ENCODE measurements at places on chromosomes 1 and 21.

GRCh38 chr1:218664385-218665170 is 319.4 kb downstream of the TGFB2 start:
- DNase-seq: no peak

GRCh38 chr1:154490317-154490716 is 11.7 kb upstream of the TDRD10 start:
- DNase-seq: no peak

GRCh38 chr1:36383240-36383639 is 2.5 kb downstream of the STK40 start:
- DNase-seq: no peak

DNA sequence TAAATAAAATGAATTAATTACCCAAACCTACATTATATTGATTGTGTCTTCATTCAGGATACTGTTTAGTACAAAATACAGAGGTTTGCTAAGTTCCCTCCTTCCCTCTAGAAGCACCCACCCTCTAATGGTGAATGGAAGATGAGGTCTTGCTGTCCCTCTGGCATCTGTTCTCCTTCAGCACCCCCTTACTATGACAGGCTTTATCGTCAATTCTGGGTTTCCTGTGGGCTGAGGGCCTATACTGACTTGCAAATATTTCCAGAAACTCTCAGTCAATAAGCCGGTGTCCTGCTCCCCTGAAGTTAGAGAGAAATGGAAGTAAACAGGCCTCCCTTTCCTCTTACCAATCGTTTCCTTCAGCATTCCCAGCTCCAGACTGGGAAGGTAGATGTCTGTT is 13.2 kb downstream of the LAX1 start:
- DNase-seq: no peak

DNA sequence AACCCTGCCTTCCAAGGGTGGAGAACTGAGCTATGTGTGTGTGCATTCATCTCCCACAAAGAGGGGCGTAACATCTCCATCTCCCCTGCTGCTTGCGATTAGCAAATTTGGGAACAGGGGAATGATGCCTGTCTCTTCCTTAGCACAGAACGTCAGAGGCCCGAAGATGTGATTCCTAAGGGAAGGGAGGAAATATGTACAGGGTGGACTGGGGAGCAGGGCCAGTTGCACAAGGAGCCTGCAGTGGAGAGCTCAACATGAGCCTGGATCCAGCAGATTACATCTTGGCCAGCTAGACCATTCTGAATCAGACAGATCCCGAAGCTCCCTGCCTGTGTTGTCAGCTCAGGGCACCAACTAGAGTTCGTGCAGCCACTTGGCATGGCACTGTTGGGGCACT is 118.1 kb downstream of the NGF start:
- DNase-seq: no peak

DNA sequence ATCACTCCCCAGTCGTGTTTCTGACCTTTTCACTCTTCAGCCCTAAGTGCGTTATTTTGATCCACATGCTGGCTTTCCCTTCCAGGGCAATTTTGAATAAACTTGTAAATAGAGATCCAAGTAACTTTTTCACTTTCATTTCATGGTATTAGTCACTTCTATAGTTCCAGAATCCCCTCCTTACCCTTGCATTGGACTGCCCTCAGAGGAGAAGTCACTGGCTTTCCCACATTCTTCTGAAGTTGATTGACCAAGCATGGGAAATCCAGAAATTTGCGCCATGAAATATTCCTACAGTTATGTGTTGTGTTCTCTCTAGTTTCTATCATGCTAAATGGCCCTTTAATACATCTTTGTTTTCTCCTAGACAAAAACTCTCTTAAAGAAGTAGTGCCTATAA is 177.3 kb upstream of the GORAB start:
- DNase-seq: no peak

DNA sequence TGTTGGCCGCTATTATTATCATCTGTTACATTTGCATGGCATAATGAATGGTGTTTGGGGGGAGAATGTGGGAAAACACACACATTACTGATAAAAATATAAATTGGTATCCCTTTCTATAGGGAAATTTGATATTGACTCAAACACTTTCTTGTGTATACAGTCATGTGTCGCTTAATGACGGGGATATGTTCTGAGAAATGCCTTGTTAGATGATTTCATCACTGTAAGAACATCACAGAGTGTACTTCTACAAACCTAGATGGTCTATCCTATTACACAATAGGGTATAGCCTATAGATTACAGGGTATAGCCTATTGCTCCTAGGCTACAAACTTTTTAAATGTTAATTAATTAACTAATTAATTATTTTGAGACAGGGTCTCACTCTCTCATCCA is 67.2 kb upstream of the B3GALNT2 start:
- no peak for DNase-seq

DNA sequence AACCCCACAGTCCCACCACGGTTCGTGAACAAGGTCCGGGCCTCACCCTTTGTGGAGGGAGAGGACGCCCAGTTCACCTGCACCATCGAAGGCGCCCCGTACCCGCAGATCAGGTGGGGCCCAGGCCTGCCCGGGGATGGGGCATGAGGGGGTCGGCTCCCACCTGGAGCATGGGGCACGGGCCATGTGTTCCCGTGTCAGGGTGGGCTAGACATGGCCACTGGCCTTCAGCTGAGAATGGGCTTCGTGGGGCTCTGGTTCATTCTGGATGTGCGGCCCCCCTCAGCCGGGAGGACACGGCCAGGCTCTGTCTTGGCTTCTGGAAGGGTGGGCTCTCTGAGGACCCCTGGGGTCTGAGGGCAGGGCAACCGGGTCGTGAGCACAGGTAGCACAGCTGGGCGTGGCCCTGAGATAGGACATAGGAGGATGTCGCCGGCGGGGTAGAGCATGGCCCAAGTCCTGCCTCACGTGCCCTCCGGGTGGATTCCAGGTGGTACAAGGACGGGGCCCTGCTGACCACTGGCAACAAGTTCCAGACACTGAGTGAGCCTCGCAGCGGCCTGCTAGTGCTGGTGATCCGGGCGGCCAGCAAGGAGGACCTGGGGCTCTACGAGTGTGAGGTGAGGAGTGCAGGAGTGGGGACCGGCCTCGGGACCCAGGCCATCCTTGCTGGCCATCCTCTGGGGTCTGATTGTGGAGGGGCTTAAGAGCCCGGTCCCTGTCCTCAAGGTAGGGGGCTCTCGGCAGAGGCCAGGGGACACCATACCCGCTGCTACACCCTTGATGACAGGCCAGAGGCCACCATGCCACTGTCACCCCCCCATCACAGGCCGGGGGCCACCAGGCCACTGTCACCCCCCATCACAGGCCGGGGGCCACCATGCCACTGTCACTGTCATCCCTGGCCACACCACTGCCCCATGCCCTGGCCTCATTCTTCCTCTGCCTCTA is 55.5 kb downstream of the TRIM11 start:
- no peak for DNase-seq

DNA sequence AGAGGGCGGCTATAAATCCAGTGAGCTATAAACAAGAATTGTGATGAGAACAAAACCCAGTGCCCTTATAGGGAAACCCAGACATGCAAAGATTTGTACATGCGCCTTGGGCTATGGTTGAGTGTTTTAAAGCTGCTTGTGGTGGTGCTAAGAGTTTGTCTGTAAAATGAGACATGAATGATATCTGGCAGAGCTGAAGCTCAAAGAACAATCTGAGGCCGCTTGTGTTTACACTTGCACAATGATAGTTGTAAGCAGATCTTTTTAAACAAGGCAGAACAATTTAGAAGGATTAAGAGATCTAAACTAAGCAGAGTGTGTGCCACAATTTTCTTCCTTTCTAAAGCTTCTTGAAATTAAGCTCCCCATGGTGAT is 80.4 kb upstream of the ADAMTS5 start:
- DNase-seq: no peak

GRCh38 chr1:230424391-230425251 is 1.5 kb downstream of the PGBD5 start:
- DNase-seq: peak; percentile 15

GRCh38 chr1:19979494-19979977 is at the start of gene PLA2G2A:
TSS of gene PLA2G2A (minus strand) at chr1:19979618. CDS start at chr1:19978773, 845 bp downstream.
- no peak for DNase-seq

GRCh38 chr21:46515109-46515508 is 56.4 kb downstream of the DIP2A start:
- DNase-seq: no peak

- no peak for DNase-seq
Measured at GRCh38 chr1:41894101-41894807, 24.5 kb downstream of the HIVEP3 start.

- DNase-seq: no peak
Measured at GRCh38 chr1:116855191-116855619, 54.5 kb upstream of the PTGFRN start.

DNA sequence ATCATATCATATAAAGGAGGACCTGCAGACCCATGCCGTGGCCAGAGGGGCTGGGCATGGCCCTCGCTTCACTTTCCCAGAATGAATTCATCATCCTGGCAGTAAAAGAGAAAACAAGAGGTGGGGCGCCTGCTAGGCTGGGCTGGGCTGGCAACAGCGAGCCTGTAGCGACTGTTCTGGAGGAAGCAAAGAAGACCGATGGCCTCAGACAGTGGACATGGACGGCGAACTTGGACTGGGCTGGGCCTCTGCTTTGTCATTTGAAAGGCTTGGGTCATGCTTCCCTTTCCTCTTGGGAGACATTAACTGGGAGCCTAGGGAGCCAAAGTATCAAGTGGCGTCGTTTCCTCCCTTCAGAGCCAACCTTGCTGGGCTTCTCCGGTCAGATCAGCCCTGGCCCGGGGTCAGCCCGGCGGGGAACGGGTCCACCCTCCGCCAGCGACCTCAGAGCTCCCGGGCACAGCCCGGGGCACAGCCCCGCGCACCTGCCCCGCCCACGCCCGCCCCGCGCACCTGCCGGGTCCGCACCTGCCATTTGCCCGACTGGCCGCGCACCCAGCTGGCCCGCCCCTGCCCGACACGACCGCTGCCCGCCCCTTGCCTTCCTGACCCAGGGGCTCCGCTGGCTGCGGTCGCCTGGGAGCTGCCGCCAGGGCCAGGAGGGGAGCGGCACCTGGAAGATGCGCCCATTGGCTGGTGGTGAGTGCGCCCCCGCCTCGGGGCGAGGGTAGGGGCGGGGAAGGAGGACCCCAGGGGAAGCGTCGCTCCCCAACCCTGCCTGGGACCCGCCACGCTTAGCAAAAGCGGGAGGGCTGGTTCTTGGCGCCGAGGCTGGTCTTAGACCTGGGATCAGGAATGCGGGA is at the start of gene FAM3B:
TSS of gene FAM3B (plus strand) at position 602 of the 863 bp plus-strand sequence. CDS start at position 681, 79 bp downstream.
- DNase-seq: no peak

- DNase-seq: no peak
Measured at GRCh38 chr1:15816674-15817073, 9.2 kb upstream of the UQCRHL start.
